ENCODE measurements at places on chromosomes 12 and 14.

DNA sequence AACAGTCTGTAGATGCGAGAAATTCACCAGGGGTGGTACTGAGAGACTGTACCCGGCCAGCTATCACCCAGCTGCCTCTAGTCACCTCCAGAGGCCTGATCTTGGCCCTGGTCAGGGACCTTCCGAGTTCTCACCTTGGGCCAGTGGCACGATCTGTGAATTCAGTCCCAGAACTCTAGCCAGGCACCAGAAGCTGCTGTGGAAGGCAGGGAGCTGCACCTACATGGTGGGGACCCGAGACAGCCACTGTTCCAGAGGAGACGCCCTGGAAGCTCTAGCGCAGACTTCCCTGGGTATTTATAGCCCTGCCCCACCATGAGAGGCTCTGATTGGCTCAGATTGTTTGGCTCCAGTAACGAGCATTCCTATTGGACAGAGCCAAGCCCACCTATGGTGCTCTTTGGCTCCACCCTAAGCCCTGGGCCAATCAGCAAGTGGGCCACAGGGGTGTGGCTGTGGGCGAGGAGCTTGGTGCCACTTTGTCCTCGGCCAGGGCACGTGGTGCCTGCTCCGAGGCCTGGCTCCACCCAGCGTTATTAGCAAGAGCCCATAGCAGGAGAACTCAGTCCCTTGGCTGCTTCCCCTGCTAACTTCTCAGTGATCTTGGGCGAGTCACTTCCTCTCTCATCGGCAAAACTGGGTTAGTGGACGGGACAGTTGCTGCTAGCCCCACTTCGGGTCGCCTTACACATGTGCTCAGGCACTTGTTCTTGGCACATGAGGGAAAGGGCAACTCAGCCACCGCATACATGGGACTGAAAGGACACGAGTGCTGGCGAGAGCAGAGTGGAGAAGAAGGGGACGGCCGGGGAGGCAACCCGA, 89.0 kb upstream of the BCL11B start:
- no peak for DNase-seq

- no peak for DNase-seq
These were observed 210.1 kb downstream of the MON2 start for GRCh38 chr12:62676521-62677307.

- DNase-seq, result no peak
These were observed 22.7 kb upstream of the PRMT8 start for GRCh38 chr12:3468329-3468728.

DNA sequence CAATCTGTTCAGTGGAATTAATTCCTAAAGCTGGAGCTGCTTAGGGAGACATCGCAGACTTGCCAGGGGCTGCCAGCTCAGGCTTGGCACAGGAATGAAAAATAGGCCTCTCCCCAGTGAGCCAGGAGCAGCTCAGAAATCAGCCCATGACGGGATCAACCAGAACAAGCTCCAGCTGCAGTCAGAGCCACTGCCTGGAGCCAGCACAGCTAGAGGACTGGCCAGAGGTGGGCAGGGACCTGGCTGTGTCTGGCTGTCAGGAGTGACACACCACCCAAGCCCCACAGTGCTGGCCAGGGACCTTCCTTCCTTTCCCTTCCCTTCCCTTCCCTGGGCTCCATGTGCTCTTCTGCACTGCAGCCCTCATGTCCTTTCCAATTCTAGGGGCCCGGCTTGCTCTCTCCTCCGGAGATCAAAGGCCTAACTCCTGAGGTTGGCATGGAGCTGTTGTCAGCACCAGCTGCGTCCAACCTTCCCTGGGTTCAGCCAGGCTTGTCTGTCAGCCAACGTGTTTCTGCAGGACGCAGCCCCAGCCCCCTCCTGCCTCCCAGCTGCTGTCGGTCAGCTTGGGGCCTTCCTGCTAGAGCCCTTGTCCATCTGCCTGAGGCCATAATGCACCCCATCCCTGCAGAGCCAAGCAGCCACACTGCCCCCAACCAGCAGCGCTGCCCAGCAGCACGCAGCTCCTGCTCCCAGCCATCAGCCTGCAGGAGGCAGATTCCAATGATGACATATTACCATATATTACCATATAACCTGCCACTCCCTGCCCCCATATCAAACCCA, 149.3 kb downstream of the CALM1 start:
- DNase-seq, result no peak

GRCh38 chr12:28223025-28223554, 32.8 kb downstream of the CCDC91 start:
- DNase-seq, result no peak

DNA sequence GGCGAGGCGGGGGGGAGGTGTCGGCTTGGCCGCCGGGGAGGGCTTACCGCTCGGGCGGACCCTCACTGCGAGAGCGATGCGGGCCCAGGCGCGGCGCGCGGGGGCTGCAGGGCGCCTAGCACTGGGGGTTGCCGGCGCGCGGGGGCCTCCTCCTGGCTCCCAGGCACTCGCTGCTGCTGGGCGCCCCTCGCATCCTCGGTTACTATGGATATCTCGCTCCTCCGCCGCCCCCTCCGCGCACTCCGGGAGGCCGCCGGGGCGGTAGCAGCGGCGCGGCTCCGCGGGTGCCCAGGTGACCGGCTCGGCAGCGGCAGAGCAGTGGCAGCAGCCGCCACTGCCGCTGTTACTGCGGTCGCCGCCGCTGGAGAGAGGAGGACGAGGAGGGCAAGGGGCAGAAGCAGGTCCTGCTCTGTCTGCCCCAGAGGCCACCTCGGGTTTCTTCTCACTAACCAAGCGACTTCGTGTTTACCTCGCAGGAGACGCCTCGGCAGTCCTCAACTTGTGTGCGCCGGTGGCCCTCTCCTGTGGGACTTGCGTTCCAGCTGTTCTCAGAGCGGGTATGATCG, 250.1 kb downstream of the APAF1 start:
- no peak for DNase-seq

DNA sequence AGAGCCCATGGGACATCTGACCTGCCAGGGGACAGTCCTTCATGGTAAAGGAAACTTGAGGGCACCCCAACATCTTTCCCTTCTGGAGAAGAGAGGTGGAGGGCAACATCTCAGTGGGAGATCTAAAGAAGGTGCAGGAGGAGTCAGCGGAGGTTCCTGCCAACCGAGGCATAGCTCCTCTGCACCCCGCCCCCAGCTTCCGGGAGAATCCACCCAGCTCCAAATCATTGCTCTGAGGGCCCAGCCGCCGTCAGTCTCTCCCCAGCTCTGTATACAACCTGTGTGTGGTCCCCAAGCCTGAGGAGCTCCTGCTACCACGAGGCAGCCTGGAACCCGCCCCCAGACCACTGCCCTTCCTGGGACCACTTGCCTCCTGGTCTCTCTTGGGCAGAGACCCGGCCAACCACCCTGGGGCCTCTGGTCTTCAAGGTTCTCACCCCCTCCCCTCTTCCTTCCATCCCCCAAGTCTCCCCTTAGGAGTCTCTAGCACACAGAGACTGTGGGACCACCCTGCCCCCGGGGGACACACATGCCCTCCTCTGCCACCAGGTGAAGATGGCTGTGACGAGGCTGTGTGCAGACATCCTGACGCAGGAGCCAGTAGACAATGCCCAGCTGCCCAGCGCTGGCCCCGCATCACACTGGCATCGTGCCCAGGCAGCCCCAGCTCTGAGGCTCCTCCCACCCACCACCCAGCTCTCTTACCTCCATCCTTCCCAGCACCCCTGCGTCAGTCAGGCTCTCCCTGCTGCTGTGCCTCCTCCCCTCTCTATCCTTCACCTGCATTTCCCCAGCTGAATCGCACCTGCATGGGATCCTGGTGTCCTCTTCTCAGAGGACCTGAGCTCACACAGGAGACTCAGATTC, 13.0 kb upstream of the NUDT14 start:
- DNase-seq, result peak; percentile 29

DNA sequence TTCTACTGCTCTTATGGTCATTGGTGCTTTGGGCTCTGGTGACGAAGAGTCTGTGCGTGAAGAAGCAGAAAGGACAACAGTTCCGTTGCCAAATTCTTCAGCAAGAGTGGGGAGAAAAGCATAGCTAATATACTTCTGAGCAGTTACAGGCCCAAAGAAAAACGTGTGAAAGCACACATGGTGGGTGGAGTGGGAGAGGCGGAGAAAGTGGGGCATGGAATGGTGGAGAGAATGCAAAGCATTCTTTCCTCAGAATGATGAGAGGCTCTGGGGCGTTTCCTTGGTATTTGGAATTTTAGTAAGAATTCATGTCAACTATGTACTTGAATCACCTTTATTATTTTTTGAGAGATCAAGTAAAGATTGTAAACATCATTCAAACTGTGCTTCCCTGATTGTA, 396.1 kb downstream of the NAV3 start:
- no peak for DNase-seq

- no peak for DNase-seq
These were observed 9.1 kb downstream of the ADSS1 start for GRCh38 chr14:104732931-104733681.

DNA sequence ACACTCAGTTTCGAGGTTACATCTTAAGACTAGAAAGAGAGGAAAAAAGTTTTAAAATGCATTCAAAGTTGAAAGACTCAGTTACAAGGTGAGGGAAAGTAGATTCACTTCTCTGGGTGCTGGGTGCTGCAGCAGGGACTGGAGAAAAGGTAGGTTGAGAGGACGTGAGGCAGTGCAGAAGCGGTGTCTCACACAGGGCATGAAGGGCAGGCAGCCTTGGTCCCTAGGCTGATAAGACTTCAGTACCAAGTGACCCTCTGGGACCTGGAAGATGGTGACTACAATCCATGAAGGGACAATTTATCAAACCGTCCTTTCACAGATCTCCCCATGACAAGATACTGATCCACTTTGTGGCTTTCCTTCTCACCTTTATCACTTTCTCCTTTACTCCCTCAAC, 22.5 kb upstream of the UTP20 start:
- no peak for DNase-seq

- no peak for DNase-seq
These were observed 766.4 kb upstream of the TMEM132C start for GRCh38 chr12:127500512-127501035.

DNA sequence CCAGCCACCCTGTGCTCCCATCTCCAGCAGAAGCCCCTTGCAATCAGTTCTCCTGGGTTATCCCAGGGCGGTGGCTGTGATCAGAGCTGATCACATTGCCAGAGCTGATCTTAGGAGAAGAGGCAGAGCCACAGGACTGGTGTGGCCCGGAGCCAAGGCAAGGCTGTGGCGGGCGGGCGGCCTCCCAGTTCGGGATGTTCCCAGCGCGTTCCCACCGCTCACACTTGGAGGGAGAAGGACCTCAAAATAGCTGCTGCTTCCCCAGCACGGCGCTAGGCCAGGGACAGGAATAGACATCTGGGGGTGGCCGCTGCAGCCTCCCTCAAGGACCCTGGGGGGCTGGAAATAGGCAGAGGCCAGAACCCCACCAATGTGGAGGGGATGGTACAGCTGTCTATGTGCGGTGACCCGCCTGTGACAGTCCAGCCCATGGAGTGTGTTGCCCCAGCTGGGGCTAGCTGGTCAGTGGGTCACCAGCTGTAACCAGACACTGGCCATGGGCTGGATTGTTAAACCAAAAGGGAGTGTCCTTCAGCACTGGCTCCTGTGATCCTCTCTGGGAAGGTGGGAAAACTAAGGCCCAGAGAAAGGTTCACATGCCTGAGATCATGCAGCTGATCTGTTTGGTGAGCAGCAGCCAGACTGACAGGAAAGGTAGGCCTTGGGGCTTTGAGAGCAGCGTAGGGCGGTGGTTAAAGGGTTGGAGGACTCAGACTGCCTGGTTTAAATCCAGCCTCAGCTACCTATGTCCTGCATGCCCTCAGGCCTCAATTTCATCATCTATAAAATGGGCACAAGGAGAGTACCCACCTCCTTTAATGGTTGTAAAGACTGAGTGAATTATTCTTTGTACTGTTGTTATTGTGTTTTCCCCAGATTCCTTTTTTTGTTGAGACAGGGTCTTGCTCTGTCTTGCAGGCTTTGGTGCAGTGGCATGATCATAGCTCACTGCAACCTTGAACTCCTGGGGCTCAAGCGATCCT, 8.0 kb upstream of the POP5 start:
- DNase-seq, result no peak

- peak; percentile 32 for DNase-seq
These were observed 4.1 kb upstream of the IGF1 start for GRCh38 chr12:102484428-102484958.

DNA sequence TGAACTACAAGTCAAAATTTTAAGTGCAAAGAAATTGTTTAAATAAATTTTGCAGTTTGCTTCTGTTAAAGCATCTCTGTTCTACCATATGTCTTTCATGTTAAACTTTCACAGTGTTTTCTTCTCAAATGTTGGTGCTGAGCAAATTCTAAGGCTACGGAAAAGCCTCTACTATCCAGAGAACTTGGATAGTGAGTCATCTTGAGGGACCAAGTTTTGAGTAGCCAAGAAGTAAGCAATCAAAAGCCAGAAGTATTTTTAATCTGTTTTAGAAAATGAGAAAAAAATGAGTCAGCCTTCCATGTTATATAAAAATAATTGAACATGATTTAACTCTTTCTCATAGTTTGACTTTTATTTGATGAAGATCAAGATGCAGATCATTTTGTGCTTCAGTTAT, 3.3 kb downstream of the BRMS1L start:
- no peak for DNase-seq

DNA sequence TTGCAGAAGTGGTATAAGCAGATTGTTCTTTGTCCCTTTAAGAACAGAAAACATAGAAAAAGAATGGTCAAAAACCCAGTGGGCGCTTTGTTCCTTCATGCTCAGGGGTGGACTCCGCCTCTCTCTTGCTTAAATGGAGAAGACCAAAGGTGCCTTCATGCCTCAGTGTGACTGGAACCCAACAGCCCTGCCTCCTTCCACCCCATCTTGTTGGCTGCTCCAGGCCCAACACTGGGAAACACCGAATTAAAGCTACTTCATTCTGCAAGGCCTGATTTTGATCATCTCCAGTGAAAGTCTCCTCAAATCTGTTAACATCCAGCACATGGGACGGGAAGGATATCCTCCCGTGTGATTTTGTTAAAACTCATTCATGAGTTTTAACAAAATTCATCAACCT, 103.7 kb downstream of the BCL11B start:
- DNase-seq, result no peak

DNA sequence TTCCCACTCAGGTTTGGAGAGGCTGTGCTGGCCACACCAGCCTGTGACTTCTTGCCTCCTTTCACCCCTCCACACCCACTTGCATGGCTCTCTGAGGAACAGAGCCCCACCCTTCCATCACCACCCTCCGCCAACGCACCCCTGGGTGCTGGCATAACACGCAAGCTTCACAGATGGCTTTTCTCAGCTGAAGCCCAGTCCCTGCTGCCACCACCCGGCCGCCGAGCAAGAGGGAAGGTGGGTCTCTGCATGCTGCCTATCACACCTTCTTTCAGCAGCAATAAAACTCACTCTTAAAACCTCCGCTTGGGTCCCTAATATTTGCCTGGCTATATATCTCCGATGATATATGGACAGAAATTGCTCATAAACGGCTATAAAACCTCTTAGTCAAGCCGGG, 41.6 kb downstream of the SMUG1 start:
- DNase-seq, result no peak
